Stimulated activated CD8-positive, alpha-beta memory T cell treated with anti-CD3 and anti-CD28 coated beads, Interleukin-7, amount 100 ng/mL, for 24 hours (primary cell): ENCODE measurements at places on chromosomes 16 and 17.

- DNase-seq, result no peak
Measured at GRCh38 chr17:83179811-83180210, 100.4 kb downstream of the METRNL start.

GRCh38 chr16:55015181-55015913 lies 84.7 kb downstream of the IRX5 start:
- DNase-seq, result no peak

- DNase-seq, result no peak
Measured at GRCh38 chr16:57964157-57964700, 6.7 kb downstream of the CNGB1 start.

DNA sequence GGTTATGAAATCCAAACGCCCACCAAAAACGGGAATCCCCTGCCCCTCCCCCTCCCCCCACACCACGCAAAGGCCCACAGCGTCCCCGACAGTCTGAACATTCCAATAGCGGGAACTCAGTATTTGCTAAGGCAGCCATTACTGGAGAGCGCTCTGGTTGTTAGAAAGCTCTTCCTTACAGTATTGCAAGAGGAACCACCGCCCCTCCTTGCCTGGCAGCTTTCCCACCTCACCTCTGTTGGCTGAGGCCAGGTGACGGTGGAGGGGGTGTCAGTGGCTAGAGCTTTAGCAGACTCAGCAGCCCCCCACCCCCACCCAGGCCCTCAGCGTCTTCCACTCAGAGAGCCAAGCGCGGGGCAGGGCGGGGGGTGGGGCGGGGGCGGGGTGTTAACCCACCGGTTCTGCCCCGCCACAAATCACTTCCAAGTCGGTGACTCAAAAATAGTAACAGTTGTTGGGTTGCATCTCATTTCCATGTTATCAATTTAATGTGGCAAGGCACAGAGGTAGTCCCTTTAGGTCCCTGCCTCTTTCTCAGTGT lies 2.2 kb upstream of the PLEKHH3 start:
- no peak for DNase-seq

- no peak for DNase-seq
Measured at GRCh38 chr16:52383119-52383518, 163.8 kb downstream of the TOX3 start.

DNA sequence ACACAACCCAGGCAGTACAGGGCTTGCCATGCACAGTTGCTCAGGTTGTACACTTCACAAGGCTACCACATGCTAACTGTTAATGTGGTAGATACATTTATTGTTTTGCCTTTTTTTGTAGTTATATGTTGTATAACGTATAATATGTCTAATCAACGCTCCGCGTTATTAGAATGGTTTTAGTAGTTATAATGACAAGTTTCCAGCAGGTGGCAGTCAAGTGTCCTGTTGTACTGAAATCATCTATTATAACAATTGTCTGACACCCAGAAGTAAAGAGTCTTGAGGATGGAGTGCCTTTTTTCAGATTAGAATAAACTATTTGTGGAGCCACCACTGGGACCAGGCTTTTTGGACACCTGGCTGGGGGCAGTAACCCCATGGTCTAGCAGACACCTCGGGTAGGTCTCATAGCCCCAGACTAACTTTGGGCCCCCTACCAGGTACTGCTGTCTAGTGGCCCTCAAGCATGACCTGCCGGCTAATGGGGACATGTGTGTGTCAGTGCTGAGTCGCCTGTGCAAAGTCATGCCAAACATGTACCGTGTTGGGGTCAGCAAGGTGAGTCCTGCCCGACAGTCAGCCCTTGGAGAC lies 32.8 kb downstream of the MYO15A start:
- DNase-seq, result no peak

DNA sequence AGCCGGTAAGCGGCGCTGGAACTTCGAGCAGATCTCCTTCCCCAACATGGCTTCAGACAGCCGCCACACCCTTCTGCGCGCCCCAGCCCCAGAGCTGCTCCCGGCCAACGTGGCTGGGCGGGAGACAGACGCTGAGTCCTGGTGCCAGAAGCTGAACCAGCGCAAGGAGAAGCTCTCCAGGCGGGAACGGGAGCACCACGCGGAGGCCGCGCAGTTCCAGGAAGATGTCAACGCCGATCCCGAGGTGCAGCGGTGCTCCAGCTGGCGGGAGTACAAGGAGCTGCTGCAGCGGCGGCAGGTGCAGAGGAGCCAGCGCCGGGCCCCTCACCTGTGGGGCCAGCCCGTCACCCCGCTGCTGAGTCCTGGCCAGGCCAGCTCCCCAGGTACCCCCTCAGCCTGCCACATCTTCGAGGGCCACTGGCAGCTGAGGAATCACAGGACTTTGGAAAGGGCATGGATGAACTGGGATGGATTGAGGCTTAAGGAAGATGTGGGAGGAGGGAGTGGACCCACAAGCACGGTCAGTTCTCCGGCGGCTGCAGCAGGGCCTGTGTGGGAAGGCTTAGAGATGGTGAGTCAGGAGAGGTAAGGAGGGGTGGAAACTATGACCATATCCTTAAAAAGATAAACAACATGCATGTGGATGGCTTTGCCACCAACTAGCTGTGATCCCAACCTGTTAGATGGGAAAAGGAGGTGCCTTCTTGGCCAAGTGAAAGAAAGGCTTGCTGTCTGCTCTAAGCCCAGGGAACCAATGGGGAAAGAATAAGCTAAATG lies 3.4 kb upstream of the LLGL2 start:
- DNase-seq, result no peak

DNA sequence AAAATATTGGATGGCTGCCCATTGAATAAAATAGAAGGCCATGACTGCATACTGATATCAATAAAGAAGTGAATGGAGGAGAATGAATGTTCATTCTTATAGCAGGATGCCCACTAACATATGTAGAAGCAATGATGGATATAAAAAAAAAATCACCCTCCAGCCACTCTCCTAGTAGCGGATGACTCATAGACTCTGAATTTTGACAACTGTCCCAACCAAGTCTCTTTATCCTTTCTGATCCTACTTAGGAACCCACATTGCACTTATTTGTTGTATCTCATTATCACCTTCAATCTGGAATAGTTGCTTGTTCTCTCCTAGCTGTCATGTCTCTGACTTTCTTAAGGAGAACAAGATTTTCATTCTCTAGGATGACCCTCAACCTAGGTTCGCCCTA lies 429.9 kb downstream of the HS3ST3B1 start:
- no peak for DNase-seq

DNA sequence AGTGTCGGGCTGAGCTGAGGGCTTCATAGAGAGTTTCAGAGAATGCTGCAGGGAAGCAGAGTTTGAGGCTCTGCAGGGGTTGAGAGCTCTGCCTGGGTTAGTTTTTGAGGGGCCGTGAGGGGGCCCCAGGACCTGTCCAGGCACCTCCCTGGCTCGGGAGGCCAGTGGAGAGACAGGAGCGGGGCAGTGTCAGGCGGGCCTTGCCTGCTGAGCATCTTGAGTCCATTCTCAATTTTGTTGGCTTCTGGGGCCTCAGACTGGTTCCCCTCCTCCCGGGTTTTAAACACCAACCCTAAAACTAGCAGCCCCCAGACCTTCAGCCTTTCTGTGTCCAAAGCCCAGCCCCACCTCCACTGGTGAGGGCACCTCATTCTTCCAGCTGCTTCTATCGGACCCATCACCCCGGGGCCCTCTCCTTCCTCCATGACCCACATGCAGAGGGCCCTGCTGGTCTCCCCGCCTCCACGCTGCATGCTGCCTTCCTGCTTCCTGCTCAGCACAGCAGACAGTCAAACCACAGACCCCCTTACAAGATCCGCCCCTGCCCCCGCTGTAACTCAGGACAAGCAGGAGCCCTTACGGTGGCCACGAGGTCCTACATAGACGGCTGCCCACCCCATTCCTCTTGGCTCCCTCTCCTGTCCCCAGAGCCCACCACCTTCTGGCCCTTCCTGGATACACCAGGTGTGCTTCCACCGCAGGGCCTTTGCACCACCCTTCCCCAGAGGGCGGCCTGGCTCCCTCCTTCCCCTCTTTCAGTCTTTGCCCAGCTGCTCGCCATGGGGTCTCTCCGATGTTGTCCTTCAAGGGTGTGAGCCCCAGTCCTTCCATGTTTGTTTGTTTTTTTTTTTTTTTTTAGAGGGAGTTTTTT lies 3.8 kb downstream of the RNF213 start:
- no peak for DNase-seq

- no peak for DNase-seq
Measured at GRCh38 chr16:66935314-66936011, at the start of gene CES2. TSS of gene CES2 (plus strand) at chr16:66935516. CDS start at chr16:66935636, 120 bp downstream.

- no peak for DNase-seq
Measured at GRCh38 chr17:28686296-28686695, 24.3 kb downstream of the SUPT6H start.
